Smooth muscle cell of the brain vasculature (primary cell): ENCODE measurements at places on chromosomes 12 and 14.

DNA sequence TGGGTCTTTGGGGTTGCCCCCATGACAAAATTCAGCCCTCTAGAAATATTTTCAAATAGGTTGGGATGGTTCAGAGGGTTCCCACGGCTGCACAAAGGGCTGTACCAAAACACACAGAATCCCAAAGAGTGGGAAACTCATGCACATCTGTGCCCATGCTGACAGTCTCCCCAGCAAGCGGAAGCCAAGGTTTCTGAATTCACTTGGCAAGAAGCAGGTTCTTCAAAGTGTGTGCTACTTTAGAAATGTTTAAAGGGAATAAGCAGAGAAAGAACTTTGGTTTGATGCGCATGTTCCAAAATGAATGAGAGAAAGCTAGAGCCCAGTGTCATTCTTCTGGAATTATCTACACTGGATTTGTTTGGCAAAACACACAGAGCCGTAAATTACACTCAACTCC is 46.7 kb downstream of the FOXN3 start:
- no peak for DNase-seq

- DNase-seq: no peak
Measured at GRCh38 chr14:93343266-93343665, 3.7 kb upstream of the COX8C start.

DNA sequence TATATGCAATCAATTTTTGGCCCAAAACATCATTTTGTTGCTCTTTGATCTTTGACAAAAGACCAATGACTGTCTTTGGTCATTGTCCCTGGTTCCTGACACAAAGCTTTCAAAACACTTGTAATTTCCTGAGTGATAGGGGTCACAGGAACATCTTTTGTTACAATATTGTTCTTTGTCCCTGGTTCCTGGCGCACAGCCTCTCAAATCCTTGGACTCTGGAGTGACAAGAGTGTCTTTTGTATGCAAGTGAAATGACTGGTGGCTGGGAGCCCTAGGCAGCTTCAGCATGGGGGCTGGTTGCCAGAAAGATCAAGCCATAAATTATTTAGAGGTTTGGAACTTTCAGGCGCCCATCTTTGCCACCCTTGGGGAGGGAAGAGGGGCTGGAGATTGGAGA is 53.9 kb downstream of the DNAH10 start:
- no peak for DNase-seq

DNA sequence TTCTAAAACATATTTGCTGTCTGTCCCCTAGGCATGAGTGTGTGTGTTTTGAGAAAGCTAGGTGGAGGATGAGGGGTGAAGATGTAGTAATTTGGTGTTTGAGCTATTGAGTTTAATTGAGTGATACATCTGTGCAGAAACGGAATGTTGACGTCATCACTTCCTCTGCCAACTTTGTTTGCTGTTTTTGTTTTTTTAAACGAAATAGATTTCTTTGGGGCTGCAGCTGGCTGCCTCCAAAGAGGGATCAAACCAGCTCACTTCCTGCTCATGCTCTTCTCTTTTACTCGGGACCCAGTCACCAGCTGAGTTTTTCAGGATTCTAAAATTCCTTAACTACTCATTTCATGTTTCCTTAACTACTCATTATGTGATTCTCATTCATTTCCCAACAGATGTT is 19.5 kb upstream of the CRACR2A start:
- DNase-seq: no peak

DNA sequence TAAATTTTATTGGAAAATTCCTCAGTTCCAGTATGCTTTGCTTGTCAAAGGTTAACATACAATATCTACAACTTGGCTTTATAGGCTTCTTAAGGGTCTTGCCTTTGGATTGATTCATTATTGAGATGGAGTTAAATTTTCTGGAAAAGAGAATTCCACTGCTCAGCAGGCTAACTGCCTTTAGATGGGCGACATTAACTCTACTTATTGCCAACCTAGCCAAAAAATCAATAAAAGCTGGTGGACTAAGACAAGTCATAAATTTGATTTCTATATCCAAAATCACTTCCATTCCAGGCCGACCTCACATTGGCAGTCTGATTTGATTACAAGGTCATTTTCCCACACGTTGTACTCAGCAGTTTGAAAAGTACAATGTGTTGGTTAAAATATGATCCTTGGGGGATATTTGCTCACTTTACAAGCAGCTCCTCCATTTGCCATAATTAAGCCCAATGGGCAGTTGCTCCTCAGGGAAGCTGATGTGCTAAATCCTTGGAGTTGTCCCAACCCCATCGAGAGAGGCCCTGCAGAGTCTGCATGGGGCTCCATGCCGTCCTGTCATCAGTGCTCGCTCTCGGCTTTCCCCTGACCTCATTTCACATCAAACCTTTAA is 36.1 kb upstream of the CRY1 start:
- DNase-seq: no peak

DNA sequence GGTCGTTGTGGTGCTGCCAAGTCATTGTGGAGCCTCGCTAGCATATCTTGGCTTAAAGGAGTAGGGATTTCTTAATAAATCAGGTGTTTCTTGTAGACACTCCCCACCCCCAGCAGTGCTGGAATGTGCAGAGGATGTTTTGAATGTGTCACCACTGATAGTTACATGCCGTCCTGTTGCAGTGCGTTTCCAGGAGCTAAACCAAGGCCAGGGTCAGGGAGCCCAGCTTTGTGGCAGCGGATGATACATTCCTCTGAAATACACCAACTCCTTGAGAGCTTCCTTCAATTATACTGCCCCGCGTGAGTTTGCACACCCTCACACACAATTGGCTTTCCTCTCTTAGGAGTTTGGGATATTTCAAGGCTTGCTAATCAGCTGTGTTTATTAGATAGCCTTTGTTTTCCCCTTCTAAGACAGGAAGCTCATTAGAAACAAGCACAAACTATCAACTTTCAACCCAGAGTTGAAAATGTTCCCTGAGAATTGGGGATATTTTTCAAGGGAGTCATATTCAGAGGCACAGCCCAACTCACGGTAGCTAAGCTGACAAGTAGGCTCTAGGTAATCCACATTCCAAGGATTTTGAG is 154.9 kb downstream of the C12orf75 start:
- no peak for DNase-seq

DNA sequence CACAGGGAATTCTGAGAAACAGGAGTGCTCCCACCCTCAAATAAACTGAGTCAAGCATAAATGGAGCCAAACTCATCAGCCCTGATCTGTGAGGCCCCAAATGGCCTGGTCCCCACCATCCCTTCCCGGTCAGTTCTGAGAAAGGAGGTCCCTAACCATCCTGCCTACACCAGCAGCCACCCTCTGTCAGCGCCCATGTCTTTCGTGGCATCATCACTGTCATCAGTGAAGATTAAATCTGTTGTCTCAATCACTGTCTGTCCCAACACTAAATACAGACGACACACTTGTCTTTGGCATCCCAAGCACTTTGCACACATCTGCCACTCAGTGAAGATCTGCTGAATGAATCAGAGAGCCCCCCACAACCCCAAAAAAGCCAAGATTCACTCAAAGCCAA is 22.4 kb downstream of the VPS37B start:
- no peak for DNase-seq

GRCh38 chr12:104439137-104439536 is 17.6 kb upstream of the CHST11 start:
- DNase-seq: no peak

DNA sequence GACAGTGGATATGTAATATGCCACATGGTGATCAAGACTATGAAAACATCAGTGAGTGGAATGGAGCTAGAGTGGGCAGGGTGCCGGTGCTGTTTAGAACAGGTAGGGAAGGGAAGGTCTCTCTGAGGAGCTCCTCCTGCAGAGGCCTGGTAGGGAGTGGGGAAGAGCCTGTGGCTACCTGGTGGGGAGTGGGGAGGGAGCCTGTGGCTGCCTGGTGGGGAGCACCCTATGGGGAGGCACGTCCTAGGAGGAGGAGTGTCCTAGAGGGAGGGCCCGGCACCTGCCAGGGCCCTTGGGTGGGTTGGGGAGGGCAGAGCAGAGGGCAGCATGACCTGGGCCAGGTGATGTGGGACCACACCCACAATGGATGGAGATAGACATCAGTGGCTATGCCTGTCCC is 122.6 kb downstream of the ADGRD1 start:
- DNase-seq: no peak

GRCh38 chr12:129305851-129306250 is 452.6 kb downstream of the GLT1D1 start:
- DNase-seq: no peak

DNA sequence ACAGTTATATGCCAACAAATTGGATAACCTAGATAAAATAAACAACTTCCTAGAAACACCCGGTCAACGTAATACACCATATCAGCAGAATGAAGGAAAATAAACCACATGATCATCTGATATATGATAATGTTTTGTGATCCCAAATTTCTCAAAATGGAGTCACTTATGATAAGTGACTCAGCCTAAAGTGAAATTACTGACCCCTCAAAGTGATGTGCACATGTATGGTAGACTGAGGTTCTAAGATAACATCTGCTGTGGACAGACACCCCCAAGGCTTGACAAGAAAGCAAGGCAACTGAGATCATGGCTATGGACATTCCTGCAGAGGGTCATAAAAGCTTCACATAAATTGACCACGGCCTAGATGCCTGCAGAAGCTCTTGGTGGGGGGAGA is 105.1 kb upstream of the DCN start:
- no peak for DNase-seq
